ENCODE measurements at places on chromosomes 3 and 15. TPM values are rescaled to one million over a fixed set of nuclear protein-coding genes. Genes with fewer than 3 reads are reported as not detected.

GRCh38 chr3:112557976-112558375 lies 3.8 kb downstream of the ATG3 start:
- H3K27ac ChIP-seq: no peak overlapping the region
- H3K27me3 ChIP-seq: no peaks in the 10 kb centered on the region
- H3K36me3 ChIP-seq: peaks cover 34% of the 10 kb centered on the region
- H3K4me1 ChIP-seq: peaks cover 35% of the 10 kb centered on the region
- DNase-seq: no peak

DNA sequence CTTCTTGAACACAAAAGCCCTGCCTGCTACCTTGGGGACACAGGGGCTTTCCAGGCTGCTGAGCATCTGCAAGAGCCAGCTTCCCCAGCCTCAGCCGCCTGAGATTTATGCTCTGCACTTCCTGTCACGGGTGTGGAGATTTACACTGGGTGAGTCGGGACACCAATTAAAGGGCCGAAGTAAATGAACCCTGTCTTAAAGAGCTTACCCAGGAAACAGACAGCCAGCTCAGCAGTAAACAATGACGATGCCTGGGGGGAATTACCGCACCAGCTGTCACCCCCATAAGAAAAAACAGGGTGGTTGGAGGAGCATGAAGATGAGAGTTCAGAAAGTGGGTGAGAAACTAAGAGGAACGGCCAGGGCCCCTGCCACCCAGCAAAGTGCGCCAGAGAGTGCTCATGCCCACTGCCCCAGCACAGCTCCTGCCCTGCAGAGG lies 37.5 kb upstream of the IQSEC1 start:
- H3K27me3 ChIP-seq: no peaks in the 10 kb centered on the region
- peaks cover 15% of the 10 kb centered on the region for H3K4me1 ChIP-seq
- H3K27ac ChIP-seq: peak overlapping the region; percentile 67
- peak; percentile 26 for DNase-seq

DNA sequence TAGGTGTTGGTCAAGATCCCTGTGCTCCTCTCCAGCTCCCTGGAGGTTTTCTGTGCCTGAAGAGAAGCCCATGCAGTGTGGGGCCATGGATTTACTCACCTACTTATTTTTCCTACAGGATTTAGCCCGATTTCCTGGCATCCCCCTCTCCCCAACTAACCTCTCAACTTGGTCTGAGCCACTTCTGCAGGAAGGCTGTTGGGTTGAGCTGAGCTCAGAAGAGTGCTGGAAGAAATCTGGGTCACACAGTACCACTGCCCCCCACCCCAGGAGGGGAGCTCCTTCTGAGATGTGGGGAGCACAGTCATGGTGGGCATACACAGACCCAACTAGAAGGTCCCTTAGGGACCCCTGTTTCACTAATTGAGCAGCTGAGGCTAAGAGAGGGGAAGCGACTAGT lies 34.4 kb upstream of the SLCO2A1 start:
- no peaks in the 10 kb centered on the region for H3K4me1 ChIP-seq
- DNase-seq: no peak
- no peaks in the 10 kb centered on the region for H3K27me3 ChIP-seq
- no peaks in the 10 kb centered on the region for H3K36me3 ChIP-seq
- no peak overlapping the region for H3K27ac ChIP-seq
- no peak overlapping the region for H3K4me3 ChIP-seq

DNA sequence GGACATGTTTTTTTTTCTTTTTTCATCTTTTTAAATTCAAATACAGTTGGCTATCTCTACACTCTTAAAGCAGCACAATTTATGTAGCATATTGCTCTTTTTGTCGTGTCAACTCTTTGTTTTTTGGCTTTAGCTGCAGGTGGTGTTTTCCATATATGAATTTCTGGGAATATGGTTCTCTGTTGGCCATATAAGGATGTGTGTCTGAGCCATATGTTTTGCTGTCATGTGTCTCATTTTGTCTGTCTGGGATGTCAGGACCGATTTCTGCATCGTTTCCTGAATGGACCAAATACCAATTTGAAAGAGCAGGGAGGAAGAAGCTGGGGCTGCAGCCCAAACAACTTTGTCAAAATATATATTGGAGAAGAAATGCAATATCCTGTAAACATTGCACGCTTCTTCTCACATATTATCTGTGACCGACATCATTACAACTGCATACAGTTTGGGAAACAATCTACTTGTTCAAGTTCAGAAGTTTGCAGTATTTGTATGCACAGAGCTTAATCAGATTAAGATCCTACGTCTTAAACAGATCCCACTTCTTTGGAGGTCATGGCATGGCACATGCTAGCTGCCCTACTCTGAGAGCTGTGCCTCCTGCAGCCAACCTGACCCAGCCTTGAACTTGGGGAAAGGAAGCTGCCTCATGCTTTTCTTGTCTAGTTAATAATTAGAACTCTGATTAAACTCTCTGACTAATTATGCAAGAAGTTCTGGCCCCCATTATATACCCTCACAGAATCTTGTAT lies 4.0 kb upstream of the SATB1 start:
- no peak for DNase-seq
- peaks cover 31% of the 10 kb centered on the region for H3K36me3 ChIP-seq
- peaks cover 63% of the 10 kb centered on the region for H3K4me1 ChIP-seq
- H3K27ac ChIP-seq: peak overlapping the region; percentile 72
- H3K27me3 ChIP-seq: no peaks in the 10 kb centered on the region
- H3K4me3 ChIP-seq: peak overlapping the region; percentile 57

DNA sequence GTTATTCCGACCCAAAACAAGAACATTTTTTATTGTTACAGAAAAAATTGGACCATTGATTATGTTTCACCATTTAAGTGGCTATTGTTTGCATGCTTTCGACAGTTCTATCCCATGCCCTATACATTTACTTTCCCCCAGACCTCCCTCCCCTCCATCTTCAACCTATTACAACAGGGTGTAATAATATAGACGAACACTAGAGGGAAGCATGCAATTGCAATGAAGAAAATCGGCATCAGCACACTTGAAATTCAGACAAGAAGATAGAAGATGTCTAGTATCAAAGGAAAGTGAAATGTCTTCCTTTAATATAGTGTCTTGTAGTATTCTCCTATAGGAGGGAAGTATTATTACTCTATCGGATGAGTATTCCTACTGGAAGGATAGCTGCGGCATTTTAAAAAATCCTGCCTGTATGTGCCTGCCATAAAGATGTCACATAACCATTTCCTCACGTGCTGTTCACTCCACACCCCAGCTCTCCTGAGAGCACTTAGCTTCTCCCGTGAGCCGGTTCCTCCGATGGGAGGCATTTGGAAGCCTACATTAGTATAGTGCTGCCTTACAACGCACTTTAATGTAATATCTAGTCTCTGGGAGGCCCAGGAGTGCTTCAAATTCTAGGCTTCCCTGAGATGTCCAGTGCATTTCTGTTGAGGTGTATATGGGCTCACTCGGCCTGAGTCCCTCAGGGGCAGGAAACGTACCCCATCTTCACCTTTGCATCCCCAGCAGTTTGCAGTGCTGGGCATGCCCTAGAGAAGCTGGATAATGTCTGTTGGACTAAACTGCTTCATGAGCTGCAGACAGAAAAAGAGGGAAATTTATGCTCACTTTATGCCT lies 17.8 kb upstream of the ERICH6 start:
- no peak for DNase-seq
- peaks cover 18% of the 10 kb centered on the region for H3K4me1 ChIP-seq
- H3K4me3 ChIP-seq: no peak overlapping the region
- H3K36me3 ChIP-seq: no peaks in the 10 kb centered on the region
- H3K27me3 ChIP-seq: no peaks in the 10 kb centered on the region

- no peak for DNase-seq
- peaks cover 30% of the 10 kb centered on the region for H3K4me1 ChIP-seq
- no peaks in the 10 kb centered on the region for H3K27me3 ChIP-seq
- H3K36me3 ChIP-seq: peaks cover 13% of the 10 kb centered on the region
Measured at GRCh38 chr15:58409861-58410260, 21.9 kb upstream of the LIPC start.

- no peaks in the 10 kb centered on the region for H3K27me3 ChIP-seq
- H3K36me3 ChIP-seq: peaks cover 16% of the 10 kb centered on the region
- peaks cover 1% of the 10 kb centered on the region for H3K4me1 ChIP-seq
- H3K27ac ChIP-seq: no peak overlapping the region
- H3K4me3 ChIP-seq: no peak overlapping the region
- DNase-seq: no peak
Measured at GRCh38 chr3:3778216-3778615, 21.0 kb upstream of the LRRN1 start.

GRCh38 chr3:56322862-56323261 lies 145.4 kb downstream of the ERC2 start:
- H3K4me1 ChIP-seq: no peaks in the 10 kb centered on the region
- H3K27me3 ChIP-seq: no peaks in the 10 kb centered on the region
- DNase-seq: no peak
- H3K27ac ChIP-seq: no peak overlapping the region
- H3K36me3 ChIP-seq: no peaks in the 10 kb centered on the region
- no peak overlapping the region for H3K4me3 ChIP-seq

GRCh38 chr3:46660003-46660402 lies 33.5 kb downstream of the ALS2CL start:
- H3K4me3 ChIP-seq: no peak overlapping the region
- no peaks in the 10 kb centered on the region for H3K27me3 ChIP-seq

DNA sequence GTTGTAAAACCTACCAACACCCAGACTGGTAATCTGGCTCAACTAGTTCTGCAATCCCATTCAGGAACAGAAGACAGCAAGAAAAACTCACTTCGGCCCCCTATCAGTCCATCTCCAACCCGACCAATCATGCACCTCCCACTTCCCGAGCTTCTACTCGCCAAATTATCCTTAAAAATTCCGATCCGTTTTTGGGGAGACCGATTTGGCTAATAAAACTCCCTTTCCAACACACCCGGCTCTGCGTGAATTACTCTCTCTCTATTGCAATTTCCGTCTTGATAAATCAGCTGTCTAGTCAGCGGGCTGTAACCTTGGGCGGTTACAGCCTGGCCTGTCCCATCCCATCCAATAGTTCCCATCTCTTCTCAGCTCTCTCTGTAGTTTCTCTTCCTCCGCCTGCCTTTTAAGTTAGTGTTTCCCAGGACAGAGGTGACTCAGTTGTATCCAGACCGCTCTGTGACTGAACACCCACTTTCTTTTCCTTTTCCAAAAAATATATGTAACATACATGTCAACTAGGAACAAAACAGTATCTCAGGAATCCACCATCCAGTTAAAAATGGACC lies 780 bp upstream of the ACAD9 start:
- H3K4me1 ChIP-seq: peaks cover 43% of the 10 kb centered on the region
- peaks cover 25% of the 10 kb centered on the region for H3K36me3 ChIP-seq
- peak overlapping the region; percentile 93 for H3K27ac ChIP-seq
- H3K27me3 ChIP-seq: no peaks in the 10 kb centered on the region
- peak overlapping the region; percentile 94 for H3K4me3 ChIP-seq

DNA sequence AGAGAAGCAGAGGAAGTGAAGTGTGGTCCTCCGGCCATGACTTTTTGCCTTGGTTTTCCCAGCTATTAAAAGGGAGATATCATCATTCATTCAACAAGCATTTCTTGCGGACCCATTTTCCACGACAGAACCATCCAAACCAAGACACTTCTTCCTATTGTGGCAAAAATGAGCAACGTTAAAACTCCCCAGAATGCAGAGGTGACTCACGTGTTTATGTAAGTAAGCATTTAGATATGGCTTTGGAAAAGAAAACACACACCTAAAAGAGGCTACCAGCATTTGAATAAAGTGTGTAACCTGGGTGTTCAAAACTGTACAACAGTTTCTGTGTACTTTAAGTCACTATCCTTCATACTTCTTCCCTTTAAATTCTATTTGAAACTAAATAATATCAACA lies 181.3 kb downstream of the RORA start:
- H3K4me1 ChIP-seq: no peaks in the 10 kb centered on the region
- DNase-seq: no peak
- H3K4me3 ChIP-seq: no peak overlapping the region
- no peak overlapping the region for H3K27ac ChIP-seq

- H3K4me1 ChIP-seq: no peaks in the 10 kb centered on the region
- H3K27me3 ChIP-seq: no peaks in the 10 kb centered on the region
- no peaks in the 10 kb centered on the region for H3K36me3 ChIP-seq
- H3K4me3 ChIP-seq: no peak overlapping the region
Measured at GRCh38 chr3:76010252-76010651, 224.9 kb upstream of the ZNF717 start.

DNA sequence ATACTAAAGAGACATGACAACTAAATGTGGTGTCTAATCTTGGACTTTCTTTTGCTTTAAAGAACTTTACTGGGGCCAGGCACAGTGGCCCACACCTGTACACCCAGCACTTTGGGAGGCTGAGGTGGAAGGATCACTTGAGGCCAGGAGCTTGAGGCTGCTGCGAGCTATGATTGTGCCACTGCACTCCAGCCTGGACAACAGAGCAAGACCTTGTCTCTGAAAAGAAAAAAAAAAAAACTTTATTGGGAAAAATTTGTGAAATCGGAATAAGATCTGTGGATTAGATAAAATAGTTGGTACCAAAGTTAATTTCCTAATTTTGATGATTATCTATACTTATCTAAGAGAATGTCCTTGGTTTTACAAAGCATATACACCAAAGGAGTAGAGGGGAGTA lies 34.4 kb upstream of the USP3 start:
- no peaks in the 10 kb centered on the region for H3K36me3 ChIP-seq
- DNase-seq: no peak
- peaks cover 43% of the 10 kb centered on the region for H3K4me1 ChIP-seq
- H3K4me3 ChIP-seq: no peak overlapping the region
- H3K27me3 ChIP-seq: no peaks in the 10 kb centered on the region

DNA sequence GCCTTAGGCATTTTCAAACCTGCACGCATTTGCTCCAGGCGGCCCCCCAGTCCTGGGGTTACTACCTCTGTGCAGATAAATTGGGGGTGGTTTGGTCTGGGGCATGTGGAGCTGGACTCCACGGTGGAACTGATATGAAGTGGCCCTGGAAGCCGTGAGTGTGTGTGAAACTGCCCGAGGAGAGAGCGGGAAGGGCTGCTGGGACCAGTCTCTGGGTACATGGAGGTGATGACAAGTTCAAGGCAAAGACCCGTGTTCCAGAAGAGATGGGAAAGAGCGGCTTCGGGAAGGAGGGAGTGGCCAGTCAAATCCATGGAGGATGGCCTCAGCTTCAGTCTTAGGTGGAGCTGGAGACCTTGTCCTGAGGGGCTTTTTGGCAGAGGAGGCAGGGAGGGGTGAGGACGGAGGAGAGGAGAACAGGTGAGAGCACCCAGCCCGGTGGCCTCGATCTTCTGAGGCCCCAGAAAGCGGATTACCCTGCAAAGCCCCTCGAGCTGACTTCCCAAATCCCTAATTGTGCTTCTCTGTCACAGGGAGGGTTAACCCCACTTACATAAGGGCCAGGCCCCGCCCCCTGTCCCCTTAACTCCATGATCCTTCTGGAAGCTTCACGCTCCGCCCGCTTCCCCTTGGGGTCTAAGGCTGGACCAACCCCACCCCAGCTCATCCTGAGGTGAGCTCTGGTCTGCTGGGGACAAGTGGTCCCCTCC lies 1.9 kb upstream of the NR2E3 start:
- no peaks in the 10 kb centered on the region for H3K27me3 ChIP-seq
- H3K4me3 ChIP-seq: no peak overlapping the region
- no peak for DNase-seq
- no peaks in the 10 kb centered on the region for H3K4me1 ChIP-seq
- no peak overlapping the region for H3K27ac ChIP-seq

GRCh38 chr15:47971637-47972036 lies 149.2 kb upstream of the SLC24A5 start:
- no peaks in the 10 kb centered on the region for H3K36me3 ChIP-seq
- H3K4me3 ChIP-seq: no peak overlapping the region
- H3K27me3 ChIP-seq: no peaks in the 10 kb centered on the region
- no peaks in the 10 kb centered on the region for H3K4me1 ChIP-seq

Gene CCR8
- not detected for total RNA-seq

Gene ZNF80
- 1.3 TPM for total RNA-seq

Gene GP5
- 0.80 TPM for total RNA-seq

Gene POU1F1
- not detected for total RNA-seq

Gene SEMA3F
- total RNA-seq: 0.28 TPM

All from activated naive CD8-positive, alpha-beta T cell treated with anti-CD3 and anti-CD28 coated beads for 36 hours (primary cell).